ENCODE measurements at places on chromosomes 12 and 14.

- DNase-seq = no peak
Observed at GRCh38 chr14:105478398-105479251, 4.0 kb downstream of the CRIP2 start.

GRCh38 chr12:47328831-47329545 is 249.2 kb upstream of the AMIGO2 start:
- DNase-seq = no peak

DNA sequence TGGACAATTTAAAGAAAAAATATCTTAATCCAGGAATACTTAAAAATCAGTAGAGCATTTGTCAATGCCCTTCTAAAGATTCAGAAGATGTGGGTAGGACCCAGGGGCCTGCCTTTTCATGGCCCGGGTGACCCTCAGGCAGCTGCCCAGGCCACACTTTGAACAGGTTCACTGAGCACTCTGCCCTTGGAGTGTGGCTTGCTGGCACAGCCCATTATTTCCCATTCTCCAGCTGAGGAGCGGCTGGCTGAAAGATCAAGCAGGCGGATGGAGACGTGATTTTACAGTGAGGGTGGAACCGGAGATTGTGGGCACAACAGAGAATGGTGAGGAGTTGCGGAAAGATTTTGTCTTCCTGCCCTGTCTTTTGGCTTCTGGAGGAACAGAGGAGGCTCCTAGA is 7.1 kb upstream of the PRPH start:
- no peak for DNase-seq

DNA sequence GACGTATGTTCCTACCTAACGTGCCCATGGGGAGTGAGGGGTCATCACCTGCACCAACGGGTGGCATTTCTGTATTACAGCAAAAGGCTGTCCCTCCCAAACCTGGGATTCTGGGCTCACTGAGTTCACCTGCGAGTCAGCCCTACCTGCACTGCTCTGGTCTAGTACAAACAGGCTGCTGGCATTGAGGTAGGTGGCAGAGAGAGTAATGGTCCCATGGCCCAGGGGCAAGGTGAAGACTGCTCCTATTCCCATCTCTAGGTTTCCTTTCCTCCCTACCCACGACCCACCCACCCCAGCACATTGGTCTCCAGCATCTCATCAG is 421 bp downstream of the SUOX start:
- no peak for DNase-seq

- DNase-seq = no peak
Observed at GRCh38 chr14:69012256-69012953, 33.3 kb upstream of the ACTN1 start.

- DNase-seq = no peak
Observed at GRCh38 chr12:27665704-27666103, 30.5 kb upstream of the REP15 start.

DNA sequence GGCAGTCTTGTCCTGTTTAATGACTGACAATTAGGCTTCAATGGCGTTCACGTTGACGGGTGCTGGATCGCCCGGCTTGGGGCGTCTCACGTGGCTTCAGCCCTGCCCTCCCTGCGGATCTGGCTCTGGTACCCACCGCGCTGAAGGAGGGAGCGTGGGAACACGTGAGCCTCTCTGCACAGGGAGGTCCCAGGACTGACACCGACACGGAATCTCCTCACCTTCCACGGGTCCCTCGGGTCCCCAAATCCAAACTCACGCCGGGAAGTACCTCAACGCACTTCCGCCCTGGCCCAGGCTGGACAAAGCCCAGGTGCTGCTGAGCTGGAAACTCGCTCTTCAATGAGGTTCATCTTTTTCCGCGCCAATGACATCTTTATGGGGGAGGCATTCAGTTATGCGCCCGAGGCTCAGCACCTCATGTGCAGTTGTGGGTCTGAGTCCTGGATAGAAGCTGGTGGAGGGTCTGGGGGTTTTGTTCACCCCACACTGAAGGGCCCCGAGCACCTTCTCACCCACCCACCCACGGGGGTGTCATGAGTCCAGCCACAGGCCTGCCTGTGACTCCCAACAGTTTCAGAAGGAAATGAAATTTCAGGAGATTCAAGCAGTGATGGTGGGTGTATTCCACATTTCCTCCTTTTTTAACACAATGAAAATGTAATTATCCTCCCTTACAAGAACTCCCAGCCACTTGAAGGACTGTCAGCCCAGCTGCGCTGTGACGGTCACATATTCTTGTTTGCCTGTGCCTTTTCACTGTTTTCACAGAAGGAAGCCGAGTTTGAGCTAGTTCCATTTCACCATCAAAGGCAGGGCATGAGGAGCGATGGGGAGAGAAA is 251.7 kb upstream of the SFSWAP start:
- DNase-seq = no peak

All from DMS153 (cell line).